Activated CD4-positive, alpha-beta T cell treated with anti-CD3 and anti-CD28 coated beads, Interleukin-2, amount 10 ng/mL, durations not matched to agents 7 days and 5 days (primary cell): ENCODE measurements at places on chromosomes 16 and 17.
A peak's percentile ranks its signal among the peaks of the same experiment; 100 is the strongest.

- DNase-seq: no peak
- H3K4me1 ChIP-seq: peaks cover 84% of the 10 kb centered on the region
- no peaks in the 10 kb centered on the region for H3K27me3 ChIP-seq
- peak overlapping the region; percentile 89 for H3K27ac ChIP-seq
- H3K4me3 ChIP-seq: no peak overlapping the region
Measured at GRCh38 chr16:11089504-11090124, 145.2 kb downstream of the CLEC16A start.

- no peaks in the 10 kb centered on the region for H3K27me3 ChIP-seq
- H3K4me3 ChIP-seq: no peak overlapping the region
- DNase-seq: no peak
- H3K4me1 ChIP-seq: peaks cover 25% of the 10 kb centered on the region
Measured at GRCh38 chr17:27554152-27554551, 76.8 kb upstream of the LGALS9 start.

DNA sequence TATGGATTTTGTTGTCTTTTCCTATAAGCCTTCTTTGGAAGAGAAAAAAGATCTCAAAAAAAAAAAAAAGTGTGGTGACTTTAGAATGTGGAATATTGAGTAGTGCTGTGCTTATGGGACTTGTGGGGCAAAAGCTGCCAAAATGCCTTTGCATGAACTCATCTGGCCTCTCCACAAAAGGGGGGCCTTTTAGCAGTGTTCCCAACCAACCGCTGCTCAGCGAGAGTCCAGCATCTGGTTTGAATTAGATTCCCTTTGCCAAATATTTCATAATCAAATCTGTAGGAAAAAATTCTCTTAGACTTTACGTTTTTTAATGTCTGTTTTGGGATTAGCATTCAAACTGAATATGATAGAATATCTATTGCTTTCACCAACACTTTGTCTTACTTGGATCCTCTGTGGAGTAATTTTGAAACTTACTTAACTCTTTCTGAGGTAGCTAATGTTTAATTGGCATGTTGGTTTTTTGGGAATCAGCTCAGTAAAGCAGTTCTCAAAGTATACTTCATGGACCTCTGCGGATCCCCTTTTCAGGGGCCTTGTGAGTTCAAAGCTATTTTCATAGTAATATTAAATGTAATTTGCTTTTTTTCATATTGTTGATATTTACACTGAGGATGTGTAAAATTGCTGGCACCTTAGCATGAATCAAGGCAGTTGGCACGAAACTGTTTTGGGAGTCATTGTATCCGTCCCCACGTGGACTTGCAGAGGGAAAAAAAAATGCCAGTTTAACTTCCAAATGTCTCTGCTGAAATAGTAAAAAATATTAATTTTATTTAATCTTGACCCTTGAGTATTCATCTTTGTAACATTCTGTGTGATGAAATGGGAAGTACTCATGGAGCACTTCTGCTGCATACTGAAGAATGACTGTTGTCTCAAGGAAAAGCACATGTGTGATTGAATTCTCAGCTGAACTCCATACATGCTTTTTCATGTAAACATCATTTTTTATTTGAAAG lies 34.7 kb upstream of the VPS4A start:
- no peaks in the 10 kb centered on the region for H3K4me1 ChIP-seq
- no peak for DNase-seq
- no peaks in the 10 kb centered on the region for H3K36me3 ChIP-seq
- no peaks in the 10 kb centered on the region for H3K27me3 ChIP-seq

- no peak for DNase-seq
- no peak overlapping the region for H3K27ac ChIP-seq
- no peaks in the 10 kb centered on the region for H3K27me3 ChIP-seq
Measured at GRCh38 chr17:18916816-18917500, 35.0 kb upstream of the SLC5A10 start.

DNA sequence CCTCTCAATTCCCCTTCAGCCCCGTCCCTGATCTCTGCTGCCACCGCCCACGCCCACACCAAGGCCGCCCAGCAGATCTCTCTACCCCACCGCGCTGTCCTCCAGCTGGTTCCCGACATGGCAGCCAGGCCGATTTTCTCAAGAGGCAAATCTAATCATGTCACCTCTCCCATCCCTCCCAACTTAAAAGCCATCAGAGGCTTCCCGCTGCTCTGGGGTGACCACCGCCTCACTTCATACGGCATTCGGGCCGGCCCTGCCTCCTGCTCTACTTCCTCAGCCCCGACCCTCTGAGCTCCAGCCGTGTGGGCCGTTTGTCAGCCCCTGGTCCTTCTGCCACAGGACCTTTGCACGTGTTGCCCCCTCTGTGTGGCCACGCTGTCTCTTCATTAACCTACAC lies 63.2 kb downstream of the RPH3AL start:
- peaks cover 7% of the 10 kb centered on the region for H3K4me1 ChIP-seq
- no peaks in the 10 kb centered on the region for H3K36me3 ChIP-seq
- no peak overlapping the region for H3K4me3 ChIP-seq
- no peak for DNase-seq
- H3K27ac ChIP-seq: no peak overlapping the region

DNA sequence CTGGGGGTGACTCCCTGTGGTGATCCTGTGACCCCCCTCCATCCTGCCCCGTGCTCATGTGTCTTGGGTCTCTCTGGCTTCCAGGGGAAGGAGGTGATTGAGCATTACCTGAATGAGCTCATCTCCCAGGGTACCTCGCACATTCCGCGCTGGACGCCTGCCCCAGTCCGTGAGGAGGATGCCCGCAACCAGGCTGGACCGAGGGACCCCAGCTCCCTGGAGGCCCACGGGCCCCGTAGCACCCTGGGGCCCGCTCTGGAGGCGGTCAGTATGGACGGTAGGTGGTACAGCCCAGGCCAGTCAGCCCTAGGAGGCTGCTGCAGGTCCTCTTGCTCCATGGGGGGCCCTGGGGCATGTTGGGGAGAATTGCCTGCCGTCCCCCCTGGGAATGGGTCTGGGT lies 33.6 kb downstream of the SEC14L5 start:
- H3K4me1 ChIP-seq: no peaks in the 10 kb centered on the region
- no peak for DNase-seq
- H3K27ac ChIP-seq: no peak overlapping the region
- H3K36me3 ChIP-seq: no peaks in the 10 kb centered on the region

DNA sequence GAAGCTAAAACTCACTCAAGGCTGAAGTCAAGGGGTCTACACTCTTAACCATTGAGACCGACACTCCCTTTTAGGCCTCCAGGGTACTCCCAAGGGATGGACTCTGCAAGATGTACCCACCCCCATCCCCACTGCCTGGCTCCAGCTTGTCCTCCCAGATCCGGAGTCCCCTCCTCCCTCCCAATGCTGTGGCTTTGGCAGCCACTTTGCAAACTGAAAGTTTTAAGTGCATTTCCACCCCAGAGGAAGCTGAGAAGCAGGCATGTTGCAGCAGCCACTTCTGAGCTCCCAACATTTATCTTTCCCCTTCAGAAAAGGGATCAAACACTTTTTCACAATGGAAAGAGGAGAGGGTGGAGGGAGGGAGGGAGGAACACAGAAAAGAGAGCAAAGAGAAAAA lies 115.2 kb downstream of the COPRS start:
- no peak overlapping the region for H3K4me3 ChIP-seq
- no peak for DNase-seq
- no peaks in the 10 kb centered on the region for H3K36me3 ChIP-seq
- peaks cover 24% of the 10 kb centered on the region for H3K27me3 ChIP-seq
- H3K4me1 ChIP-seq: no peaks in the 10 kb centered on the region

DNA sequence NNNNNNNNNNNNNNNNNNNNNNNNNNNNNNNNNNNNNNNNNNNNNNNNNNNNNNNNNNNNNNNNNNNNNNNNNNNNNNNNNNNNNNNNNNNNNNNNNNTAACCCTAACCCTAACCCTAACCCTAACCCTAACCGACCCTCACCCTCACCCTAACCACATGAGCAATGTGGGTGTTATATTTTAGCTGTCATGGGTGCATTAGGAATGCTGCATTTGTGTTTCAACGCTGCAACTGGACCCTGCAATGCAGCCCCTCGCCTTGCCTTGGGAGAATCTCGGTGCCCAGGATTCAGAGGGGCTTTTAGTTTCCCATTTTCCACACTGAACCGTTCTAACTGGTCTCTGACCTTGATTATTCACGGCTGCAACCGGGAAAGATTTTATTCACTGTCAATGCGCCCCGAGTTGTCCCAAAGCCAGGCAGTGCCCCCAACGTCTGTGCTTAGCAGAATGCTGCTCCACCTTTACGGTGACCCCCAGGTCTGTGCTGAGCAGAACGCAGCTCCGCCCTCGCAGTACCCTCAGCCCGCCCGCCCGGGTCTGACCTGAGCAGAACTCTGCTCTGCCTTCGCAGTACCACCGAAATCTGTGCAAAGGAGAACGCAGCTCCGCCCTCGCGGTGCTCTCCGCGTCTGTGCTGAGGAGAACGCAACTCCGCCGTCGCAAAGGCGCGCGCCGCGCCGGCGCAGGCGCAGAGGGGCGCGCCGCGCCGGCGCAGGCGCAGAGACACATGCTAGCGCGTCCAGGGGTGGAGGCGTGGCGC lies 43.3 kb downstream of the POLR3K start:
- H3K27ac ChIP-seq: no peak overlapping the region
- no peaks in the 10 kb centered on the region for H3K36me3 ChIP-seq
- H3K4me1 ChIP-seq: no peaks in the 10 kb centered on the region
- peak overlapping the region; percentile 36 for H3K4me3 ChIP-seq

DNA sequence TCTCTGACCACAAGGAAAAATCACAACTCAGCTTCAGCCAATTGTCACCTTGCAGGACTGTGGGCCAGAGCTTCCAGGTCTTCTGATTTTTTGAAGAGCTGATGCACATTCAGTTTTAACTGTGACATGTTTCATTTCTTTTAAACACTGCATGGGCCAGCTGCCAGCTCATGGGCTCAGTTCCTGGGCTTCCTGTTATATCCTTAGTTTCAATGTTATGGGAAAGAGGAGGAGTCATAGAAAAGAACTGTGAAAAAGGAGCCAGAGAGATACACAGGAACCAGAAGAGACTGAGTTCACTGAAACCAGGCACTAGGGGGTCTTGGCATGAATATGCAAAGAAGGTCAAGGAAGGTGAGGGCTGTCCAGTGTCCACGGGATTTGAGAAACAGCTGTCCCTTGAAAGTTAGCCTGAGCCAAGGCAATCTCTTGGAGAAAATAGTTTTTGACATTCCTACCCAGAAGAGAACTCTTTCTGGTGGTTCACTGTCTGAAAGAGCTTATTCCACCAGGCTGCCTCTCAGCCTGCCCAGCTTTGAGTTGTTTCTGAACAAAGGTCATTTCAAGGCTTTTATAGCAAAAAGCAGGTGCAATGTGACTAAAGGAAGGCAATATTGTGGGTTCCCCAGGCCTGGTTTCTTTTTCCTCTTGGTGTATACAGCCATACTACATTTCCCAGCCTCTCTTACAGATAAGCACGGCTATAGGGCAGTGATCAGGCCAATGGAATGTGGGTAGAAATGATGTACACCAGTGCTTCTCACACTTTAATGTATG lies 10.5 kb downstream of the PDILT start:
- H3K27me3 ChIP-seq: no peaks in the 10 kb centered on the region
- H3K4me1 ChIP-seq: no peaks in the 10 kb centered on the region
- no peaks in the 10 kb centered on the region for H3K36me3 ChIP-seq
- H3K4me3 ChIP-seq: no peak overlapping the region

DNA sequence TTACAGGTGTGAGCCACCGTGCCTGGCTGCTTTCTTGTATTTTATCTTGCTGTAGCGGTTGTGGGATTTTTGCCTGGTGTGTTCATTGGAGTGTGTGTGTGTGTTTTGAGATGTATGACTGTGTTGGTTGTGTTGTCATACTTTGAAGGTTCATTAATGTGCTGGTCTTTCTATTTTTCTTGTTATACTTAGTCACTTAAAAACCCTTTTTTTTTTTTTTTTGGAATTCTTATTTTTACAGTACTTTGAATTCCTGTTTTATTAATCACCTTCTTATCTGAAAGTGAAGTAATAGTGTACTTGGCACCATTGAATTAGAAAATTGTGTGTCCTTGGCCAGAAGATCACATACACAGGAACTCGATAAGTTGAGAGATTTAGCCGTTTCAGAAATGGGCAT lies 30.2 kb downstream of the TENT4B start:
- no peaks in the 10 kb centered on the region for H3K27me3 ChIP-seq
- H3K4me3 ChIP-seq: no peak overlapping the region
- peaks cover 20% of the 10 kb centered on the region for H3K4me1 ChIP-seq
- no peak for DNase-seq
- peaks cover 9% of the 10 kb centered on the region for H3K36me3 ChIP-seq

GRCh38 chr17:72421128-72422092 lies 300.6 kb downstream of the SOX9 start:
- H3K4me1 ChIP-seq: peaks cover 7% of the 10 kb centered on the region
- H3K4me3 ChIP-seq: no peak overlapping the region
- H3K36me3 ChIP-seq: no peaks in the 10 kb centered on the region

GRCh38 chr16:31286421-31287032 lies 26.8 kb downstream of the ITGAM start:
- H3K27me3 ChIP-seq: peaks cover 23% of the 10 kb centered on the region
- H3K36me3 ChIP-seq: peaks cover 22% of the 10 kb centered on the region
- no peak for DNase-seq
- H3K4me1 ChIP-seq: peaks cover 11% of the 10 kb centered on the region
- no peak overlapping the region for H3K27ac ChIP-seq

- DNase-seq: no peak
- H3K4me3 ChIP-seq: peak within 1 kb of the TSS; percentile 43
- H3K4me1 ChIP-seq: peaks cover 23% of the 10 kb centered on the region
- no peaks in the 10 kb centered on the region for H3K36me3 ChIP-seq
- H3K27me3 ChIP-seq: peaks cover 36% of the 10 kb centered on the region
Measured at GRCh38 chr16:66925322-66925840, at the start of gene RRAD. TSS of gene RRAD (minus strand) at chr16:66925535. CDS start at chr16:66925179, 356 bp downstream.

- no peak within 1 kb of the TSS for H3K27ac ChIP-seq
- peaks cover 37% of the 10 kb centered on the region for H3K27me3 ChIP-seq
- no peak within 1 kb of the TSS for H3K4me3 ChIP-seq
- DNase-seq: no peak
- peaks cover 5% of the 10 kb centered on the region for H3K4me1 ChIP-seq
- H3K36me3 ChIP-seq: no peaks in the 10 kb centered on the region
Measured at GRCh38 chr17:34254651-34255380, at the start of gene CCL2. TSS of gene CCL2 (plus strand) at chr17:34255285. CDS start at chr17:34255350, 65 bp downstream.

- H3K4me1 ChIP-seq: peaks cover 16% of the 10 kb centered on the region
- H3K36me3 ChIP-seq: no peaks in the 10 kb centered on the region
- no peaks in the 10 kb centered on the region for H3K27me3 ChIP-seq
- no peak overlapping the region for H3K27ac ChIP-seq
- no peak for DNase-seq
- H3K4me3 ChIP-seq: no peak overlapping the region
Measured at GRCh38 chr17:59420901-59421300, 89.4 kb downstream of the YPEL2 start.

DNA sequence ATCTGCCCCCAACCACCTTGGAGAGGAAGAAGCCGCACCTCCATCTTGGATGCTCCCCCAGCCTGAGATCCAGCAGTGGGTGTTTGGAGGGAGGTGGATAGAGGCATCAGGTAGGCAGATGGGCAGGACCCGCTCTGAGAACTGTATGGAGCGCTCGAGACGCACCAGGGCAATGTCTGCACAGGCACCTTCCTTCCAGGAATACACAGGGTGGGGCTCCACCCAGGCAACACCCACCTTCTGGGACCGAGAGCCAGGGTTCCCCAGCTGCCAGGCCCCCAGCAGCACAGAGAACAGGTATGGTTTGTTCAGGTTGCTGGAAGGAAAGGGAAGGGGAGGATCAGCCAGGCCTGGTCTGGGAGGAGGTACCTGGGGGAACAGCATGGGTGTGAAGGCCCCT lies 2.4 kb downstream of the PRSS22 start:
- H3K4me1 ChIP-seq: peaks cover 10% of the 10 kb centered on the region
- H3K4me3 ChIP-seq: no peak overlapping the region
- no peak for DNase-seq
